Umbilical cord (tissue), 2 donors: ENCODE measurements at places on chromosomes 7 and 10.

GRCh38 chr7:137879357-137880158 is 32.8 kb upstream of the DGKI start:
- DNase-seq, result no peak

GRCh38 chr10:60312818-60313588 is 76.7 kb downstream of the ANK3 start:
- DNase-seq, result no peak

GRCh38 chr7:94008537-94008936 is 4.4 kb upstream of the BET1 start:
- no peak for DNase-seq

- DNase-seq, result no peak
Measured at GRCh38 chr7:37344886-37345579, 103.6 kb downstream of the ELMO1 start.

GRCh38 chr7:108351729-108352131 is 104.5 kb downstream of the NRCAM start:
- no peak for DNase-seq
